ENCODE measurements at places on chromosomes 12 and 14.

DNA sequence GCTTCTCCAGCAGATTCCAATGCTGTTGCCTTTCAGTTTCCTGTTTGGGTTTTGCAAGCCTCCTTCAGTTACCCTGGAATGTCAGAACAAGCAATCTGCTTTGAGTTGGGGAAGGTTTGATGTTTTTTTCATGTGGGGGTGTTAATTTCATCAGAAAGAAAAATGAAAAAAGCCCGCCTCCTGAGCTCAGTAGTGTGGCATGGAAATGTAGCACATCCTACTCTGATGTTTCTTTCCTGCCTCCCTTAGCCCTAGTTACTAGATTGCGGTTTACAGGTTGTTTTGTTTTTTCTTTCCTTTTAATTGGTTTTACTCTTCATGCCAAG lies 22.6 kb downstream of the IFNG-AS1 start:
- no peak for DNase-seq

DNA sequence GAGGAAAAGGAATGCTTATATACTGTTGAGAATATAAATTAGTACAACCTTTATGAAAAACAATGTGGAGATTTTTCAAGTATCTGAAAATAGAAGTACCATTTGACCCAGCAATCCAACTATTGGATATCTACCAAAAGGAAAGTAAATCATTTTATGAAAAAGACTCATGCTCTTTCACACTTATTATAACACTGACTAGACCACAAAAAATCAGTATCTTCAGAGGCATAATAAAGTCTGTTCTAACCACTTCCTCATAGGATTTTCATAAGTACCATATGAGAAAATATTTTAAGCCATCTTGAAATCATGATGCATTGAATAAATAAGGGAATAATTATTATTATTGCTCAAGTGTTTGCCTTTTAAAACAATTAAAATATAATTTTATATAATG lies 90.8 kb downstream of the SLCO1B1 start:
- DNase-seq: no peak

- DNase-seq: no peak
Observed at GRCh38 chr12:114848666-114849065, 164.7 kb upstream of the TBX3 start.

DNA sequence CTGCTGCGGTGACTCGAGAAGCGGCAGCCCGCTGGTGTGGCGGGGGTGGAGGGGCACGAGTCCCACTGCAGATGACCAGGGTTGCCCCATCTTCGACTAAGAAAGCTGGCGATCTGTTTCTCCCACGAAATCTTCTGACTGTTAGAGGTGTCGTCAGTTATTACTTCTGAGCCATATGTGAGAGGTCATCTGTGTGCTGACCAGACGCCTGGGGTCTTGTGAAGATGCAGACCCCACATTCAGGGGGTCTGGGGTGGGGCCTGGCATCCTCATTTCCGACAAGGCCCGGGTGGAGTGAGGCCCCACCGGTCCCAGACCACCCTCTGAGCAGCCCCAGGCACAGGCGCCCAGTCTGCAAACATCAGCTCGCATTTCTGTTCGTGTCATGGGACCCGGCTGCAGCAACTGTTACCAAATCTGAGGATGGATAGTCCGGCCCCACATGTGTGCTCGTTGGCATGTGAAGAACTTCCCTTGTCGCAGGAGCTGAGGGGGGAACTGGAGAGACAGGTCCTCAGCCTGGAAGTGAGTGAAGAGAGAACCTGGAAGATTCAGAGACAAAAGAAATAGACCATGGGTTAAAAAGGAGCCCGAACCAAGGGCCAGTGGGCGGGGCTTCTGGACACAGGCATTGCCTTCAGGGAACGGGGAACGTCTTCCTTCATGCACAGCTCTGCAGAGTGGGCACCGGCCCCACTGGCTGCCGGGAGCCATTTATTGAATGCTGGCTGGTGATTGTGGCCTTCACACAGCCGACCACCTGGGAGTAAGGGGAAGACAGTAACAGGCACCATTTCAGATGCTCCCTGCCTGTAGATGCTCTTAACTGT lies 135.2 kb downstream of the ADGRD1 start:
- DNase-seq: no peak

DNA sequence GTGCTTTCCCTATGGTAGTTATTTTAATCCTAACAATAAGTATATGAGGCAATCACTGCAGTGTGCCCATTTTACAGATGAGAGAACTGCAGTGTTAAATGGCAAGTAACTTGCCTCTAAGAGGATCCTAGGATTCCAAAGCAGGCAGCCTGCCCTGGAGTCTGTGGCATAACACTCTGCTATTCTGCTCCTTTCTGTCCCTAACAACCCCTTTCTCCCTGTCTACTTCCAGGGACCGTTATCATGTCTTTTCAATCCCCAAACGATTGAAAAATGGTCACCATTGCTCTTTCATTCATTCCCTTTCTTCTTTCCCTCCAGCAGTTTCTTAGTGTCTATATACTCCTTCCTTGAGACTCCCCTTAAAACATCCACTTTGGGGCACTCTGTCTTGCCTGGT lies 1.3 kb upstream of the ANO2 start:
- DNase-seq: no peak

GRCh38 chr12:128259556-128260070 lies 7.4 kb upstream of the TMEM132C start:
- DNase-seq: no peak

DNA sequence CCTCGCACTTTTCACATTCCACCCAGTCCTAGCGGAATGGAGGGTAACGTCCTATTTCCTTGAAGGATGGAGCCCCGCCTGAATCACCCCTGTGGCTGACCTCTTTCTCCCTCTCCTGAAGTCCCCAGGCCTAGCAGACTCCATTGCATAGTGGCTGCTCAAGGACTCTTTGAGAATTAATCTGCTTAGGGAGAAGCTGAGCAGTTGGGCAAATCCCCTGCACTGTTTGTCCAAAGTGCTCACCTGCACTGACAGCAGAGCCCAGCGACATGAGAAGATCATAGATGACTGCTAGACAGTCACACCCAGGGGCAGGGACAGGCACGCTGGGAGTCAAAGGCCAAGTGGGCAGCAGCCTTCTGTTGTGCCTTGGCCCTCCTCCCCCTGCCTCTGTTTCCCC lies 37.7 kb upstream of the DICER1 start:
- DNase-seq: no peak

- DNase-seq: no peak
Observed at GRCh38 chr12:25553098-25553497, at the start of gene LMNTD1. LMNTD1 (minus strand) TSS chr12:25553283; CDS start chr12:25552959, 324 bp downstream.

DNA sequence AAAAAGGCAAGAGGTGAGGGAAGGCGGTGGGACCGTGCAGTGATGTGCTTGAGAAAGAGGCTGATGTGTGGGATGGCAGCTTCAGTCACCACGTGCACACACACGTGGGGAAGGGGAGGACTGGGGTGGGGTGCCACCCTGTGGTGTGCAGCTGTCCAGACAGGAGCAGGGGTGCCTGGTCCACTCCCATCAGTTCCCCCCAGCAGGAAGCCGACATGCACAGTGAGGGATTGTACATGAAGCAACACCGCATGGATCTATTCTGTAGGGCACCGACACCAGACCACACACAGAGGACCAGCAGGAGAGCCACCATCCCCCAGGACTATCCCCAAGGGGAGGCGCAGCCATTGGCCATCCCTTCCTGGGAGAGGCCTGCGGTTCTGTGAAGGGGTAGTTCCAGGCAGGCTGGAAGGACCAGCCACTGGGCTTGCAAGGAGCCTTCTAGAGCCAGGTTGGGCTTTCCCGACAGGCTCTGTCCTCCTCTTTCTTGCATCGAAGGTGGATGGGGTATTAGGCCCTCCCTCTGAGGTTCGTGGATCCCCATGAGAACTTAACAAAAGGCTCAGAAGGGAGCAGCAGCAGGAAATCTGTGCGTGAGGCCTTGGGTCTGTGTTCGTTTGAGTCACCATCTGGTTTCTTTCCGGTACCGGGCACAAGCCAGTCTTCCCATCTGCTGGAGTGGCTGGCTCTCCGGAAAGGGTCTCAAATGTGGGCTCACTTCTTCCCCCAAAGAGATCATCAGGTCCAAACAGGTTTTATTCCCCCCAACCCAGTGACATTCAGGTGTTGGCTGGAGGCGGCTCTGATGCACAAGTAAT lies 59.8 kb downstream of the PLEKHG3 start:
- no peak for DNase-seq
